ENCODE measurements at places on chromosomes 1 and 21.

DNA sequence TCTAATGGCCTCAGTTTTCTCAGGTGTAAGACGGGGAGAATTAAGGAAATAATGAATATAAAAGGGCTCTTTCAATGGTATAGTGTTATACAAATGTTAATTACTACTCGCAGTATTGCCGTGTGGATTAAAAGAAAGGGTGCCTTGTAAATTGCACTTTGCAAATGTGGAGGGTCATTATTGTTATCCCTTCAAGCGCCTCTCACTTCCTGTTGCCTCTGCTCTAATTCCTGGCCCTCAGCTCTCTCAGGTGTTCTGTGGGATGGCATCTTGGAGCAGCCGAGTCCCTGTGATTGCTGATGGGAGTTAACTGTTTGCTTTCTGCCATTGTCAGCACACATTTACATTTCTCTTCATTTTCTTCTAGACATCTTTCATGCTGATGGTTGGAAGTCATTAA is 7.1 kb upstream of the S100A11 start:
- no peak for DNase-seq

DNA sequence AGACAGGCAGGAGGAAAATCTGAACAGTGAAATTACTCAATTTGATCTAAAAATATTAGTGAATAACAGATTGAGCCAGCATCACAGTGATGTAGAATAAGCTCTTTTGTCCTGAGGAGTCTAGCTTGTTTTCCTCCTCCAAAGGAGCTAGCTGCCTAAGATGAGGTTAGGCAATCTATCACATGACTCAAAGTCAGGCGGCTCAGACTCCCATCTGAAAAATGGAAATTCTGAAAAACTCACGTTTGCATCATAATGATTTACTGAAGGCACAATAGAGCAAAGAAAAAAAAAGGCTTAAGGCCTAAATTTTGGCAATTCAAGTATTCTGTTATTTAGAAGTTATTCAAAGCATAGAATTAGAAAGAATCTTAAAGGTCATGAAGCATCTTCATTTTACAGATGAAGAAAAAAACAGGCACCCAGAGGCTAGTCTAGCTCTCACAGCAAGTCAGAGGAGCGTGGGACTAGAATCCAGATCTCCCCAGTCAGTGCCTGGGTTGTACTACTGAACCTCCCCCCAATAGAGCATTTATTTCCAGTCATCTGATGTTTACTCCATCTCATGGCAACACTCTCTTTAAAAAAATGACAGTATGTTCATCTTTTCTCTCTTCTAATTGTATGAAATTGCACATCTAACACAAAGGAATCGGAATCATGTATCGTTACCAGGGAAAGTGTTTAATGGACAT is 62.5 kb upstream of the ATF3 start:
- DNase-seq, result no peak

DNA sequence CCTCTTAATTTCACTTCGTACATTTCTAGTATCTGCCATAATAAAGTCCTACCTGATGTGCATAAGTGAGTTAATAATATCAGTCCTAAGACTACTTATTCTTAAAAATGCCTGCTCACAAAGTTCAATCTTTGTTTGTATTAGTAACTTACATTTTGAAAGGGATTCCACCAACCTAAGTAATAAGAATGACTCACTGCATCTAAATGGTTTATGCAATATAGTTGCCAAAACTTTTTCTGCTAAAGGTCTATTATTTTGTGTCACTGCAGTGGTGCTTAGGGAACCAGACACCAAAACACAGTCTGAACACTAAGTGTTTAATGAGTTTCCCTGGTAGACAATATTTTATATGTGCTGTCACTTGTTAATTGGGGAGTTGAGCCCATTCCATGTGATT is 1.8 kb downstream of the ZNF669 start:
- DNase-seq, result no peak

DNA sequence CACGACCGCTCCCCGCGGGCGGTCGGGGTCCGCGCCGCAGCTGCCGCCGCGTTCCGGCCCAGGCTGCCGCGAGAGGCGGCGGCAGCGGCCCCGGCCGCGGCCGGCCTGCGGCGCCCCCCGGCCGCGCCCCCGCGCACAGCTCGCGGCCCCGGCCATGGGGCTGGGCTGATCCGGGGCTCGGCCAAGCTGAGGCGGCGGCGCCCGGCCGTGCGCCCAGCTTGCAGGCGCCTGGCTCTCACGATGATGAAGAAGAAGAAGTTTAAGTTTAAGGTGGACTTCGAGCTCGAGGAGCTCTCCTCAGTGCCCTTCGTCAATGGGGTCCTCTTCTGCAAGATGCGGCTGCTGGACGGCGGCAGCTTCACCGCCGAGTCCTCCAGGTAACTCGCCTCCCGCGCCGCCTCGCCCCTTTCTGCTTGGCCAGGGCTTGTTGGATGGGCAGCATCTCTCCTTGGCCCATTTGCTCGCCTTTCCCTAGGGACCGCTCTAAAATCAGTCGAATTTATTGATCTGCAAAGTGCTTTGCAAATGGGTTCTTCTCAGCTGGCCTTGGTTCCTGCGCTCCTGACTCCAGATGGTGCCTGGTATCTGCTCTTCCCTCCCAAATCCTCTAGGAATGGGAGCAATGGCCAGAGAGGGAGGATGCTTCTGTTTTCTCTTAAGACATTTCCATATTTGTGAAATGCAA is 431 bp downstream of the EEIG2 start:
- no peak for DNase-seq

DNA sequence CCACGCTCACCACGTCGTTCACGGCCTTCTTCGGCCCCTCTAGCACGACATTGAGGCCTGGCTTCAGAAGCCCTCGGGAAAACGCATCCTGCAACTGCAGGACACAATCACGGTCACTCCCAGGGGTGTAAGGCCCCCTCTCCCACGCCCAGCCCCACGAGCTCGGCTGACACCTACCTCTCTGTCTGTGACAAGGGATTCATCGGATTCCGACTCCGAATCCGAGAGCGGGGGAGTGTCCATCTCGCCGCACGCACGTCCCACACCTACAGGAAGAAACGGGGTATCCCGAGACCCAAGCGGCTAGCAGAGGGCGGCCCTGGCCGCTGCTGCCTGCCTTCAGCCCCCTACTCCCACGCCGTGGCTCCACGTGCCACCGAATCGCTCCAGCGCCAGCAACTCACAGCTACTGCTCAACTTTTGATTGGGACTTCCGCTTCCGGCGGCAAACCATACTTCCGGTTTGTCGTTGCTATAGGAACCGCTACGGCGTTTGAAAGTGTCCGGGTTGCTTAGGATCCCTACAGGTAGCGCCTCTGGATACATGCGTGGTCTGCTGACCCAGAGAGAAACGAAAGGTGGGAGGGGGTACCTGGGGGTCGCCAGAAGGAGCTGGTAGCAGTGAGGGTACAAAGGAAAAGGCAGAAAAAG is at the start of the genes CFAP57 and EBNA1BP2:
TSS of gene CFAP57 (plus strand) at position 455 of the 651 bp plus-strand sequence. CDS start 424 bp downstream, outside the sequence.
TSS of gene EBNA1BP2 (minus strand) at position 415 of the 651 bp plus-strand sequence. CDS start at position 243, 172 bp downstream.
- peak; percentile 82 for DNase-seq

DNA sequence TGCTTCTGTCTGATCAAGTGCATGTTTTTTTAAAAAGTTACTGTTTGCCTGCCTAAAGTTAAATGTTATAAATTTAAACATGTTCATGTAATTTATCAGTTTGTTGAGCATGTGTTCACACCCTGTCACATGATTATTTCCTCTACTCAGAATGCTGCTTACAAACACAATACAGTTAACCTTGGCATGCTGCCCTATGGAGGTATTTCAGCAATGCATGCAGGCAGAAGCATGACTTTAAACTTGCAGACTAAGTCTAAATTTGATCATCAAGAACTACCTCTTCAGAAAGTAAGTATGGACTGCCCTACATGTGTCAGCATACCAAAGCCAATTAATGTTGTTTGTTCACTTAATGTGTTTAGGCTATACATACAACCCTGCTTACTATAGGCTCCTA is 161.6 kb downstream of the LRRC40 start:
- no peak for DNase-seq

DNA sequence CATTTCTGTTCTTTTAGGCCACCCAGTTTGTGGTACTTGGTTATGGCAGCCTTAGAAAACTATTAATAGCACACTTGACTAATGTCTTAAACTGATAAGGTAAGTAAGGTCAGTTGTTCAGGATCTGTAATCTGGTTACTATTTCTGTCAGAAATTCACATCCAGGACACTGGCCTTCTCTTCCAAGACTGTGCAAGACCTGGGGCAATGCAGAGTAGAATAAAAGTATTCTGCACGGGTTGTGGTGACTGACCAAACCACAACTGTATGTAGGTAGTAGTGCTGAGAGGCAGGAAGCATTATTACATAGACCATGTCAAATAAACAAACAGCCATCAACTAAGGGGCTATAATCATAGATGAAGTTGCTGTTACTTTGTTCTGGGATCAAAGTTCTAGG is 46.7 kb downstream of the WARS2 start:
- no peak for DNase-seq

DNA sequence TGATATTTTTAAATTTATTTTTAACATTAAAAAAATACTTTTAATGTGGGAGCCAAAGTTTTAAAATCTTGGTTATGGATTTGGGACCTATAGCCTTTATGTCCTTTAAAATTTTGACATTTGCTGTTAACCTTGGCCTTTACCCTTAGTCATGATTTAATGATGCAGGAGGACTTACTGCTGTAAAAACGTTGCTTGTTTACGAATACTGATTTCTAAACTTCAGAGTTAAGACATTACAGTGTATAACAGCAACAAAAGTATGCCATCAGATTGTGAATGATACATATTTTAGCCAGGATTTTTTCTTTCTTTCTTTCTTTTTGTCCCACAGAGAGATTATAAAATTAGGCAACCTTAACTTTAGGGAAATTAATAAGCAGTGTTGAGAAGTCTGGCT is 8.9 kb downstream of the RBM15 start:
- DNase-seq, result no peak

GRCh38 chr1:198529414-198529813 is 11.1 kb downstream of the ATP6V1G3 start:
- DNase-seq, result no peak

- no peak for DNase-seq
These were observed 169.3 kb upstream of the USP25 start for GRCh38 chr21:15560383-15561056.

DNA sequence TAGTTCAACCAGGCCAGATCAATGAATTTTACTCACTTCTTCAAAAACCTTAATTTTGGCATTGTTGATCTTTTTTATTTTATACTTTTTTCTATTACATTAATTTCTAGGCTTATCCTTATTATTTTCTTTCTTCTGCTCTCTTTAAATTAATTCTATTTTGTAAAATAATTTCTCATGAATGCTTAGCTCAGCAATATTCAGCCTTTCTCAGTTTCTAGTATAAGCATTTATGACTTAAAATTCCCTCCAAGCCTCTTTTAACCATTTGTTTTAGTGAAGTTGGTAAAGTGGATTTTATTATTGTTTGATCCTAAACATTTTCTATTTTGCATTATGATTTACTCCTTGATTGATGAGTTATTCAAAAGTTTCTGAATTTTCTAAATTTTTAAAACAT is 20.6 kb upstream of the SAMD13 start:
- DNase-seq, result no peak

DNA sequence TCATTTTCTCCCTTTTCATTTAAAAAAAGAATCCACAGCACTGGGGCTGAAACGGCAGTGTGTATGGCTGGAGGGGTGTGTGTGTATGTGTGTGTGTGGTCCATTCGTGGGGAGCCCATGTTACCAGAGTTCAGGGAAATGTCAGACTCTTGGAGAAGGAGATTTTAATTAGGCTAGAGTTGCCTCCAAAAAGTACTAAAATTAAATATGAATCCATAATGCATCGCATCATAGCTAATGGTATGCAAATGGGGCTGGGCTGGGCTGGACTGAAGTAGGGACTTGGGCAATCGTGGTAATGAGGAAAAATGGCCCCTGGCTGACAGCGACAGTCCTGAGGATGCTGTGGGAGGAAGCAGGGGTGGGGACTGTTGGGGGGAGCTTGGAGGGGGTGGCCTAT is 24.8 kb downstream of the GRIK3 start:
- DNase-seq, result no peak

- no peak for DNase-seq
These were observed 22.0 kb upstream of the RNF187 start for GRCh38 chr1:228465141-228465540.

DNA sequence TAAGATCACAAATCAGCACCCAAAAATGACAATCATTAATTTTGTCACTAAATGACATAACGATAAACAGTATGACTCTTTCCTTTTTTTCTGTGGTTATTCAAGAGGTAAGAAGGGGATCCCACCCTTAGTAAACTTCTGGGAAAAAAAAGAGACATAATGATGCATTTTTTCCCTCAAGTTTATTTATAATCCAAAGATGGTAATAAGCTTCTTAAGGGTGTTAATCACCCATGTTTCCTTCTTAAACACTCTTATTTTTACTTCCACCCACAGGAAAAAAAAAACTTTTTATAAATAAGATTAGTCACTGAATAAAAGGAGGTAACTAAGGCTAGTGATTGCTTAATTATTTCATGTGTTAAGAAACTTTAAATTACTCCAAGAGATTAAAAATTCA is 24.7 kb downstream of the RGS1 start:
- DNase-seq, result no peak

GRCh38 chr1:13513895-13514546 is at the start of gene LRRC38:
Gene LRRC38 (minus strand): TSS chr1:13514003. CDS start chr1:13513593, 410 bp downstream.
- DNase-seq, result no peak

DNA sequence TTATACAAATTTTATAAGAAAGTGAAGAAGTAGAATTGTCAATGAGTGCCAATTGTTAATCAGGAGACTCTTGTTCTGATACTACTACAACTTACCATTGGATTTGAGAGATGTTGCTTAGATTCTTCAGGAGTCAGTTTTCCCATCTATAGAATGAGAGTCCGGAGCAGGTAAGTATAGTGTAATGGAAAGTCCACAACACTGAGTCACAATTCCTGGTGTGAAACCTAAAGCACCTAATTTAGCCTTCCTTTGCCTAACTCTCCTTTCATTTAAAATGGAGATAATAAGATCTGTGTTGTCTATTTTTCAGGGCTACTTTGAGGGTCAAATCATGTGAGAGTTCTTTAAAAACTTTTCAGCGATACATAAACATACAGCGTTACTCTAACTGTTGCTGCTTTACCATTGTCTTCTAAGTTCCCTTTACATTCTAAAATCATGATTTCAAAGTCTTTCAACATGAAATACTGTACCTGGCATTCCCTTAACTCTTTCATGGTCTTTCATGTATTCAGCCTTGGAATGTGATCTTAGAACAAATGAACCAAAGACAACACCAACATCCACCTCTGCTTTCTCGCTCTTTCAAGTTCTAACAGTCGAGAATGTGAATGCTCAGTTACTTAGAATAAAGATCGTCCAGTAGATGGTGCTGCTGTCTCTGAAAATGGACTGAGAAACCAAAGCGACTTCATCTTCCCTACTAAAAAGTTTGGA is 90.9 kb downstream of the SLC30A10 start:
- DNase-seq, result no peak

Measured in stimulated activated CD4-positive, alpha-beta T cell treated with anti-CD3 and anti-CD28 coated beads, Interleukin-15, amount 100 ng/mL, for 1 hour (primary cell).